HL-60 (cell line): ENCODE measurements at places on chromosomes 11 and 22.

- no peak for DNase-seq
These were observed 231.7 kb upstream of the CARD18 start for GRCh38 chr11:105371311-105371710.

DNA sequence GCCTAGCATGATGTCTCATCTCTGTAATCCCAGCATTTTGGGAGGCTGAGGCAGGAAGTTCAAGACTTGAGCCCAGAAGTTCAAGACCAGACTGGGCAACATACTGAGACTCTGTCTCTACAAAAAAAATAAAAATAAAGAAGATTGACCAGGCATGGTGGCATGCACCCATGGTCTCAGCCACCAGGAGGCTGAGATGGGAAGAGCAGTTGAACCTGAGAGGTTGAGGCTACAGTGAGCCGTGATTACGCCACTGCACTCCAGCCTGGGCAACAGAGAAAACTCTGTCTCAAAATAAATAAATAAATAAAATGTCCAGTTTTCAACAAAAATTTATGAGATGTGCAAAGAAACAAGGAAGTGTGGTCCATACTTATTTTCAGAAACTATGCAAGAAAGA is 28.3 kb downstream of the EFCAB6 start:
- DNase-seq: no peak

DNA sequence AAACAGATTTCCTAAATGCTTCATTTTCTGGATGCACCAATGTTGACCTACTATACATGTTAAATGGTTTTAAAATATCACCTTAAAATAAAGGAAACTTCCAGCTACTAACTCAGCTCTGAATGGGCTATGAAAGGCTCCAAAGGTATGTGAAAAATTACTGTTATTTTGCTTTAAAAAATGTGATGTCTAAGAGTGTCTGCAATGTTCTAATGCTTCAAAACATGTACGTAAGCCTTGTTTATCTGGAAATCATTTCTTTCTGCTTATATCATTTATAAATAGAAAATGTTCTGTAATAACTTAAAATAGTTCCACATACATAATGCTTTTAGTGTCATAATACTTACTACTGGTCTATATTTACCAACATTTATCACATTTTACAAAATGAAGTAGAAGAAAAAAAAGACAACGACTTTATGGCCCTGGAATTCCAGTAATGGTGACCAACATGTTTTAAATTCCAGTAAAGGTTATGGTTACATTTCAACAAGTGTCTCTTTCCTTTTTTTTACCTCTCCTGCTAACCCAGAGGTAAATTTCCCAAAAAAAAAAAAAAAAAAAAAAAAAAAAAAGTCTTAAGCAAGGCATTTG is 2.5 kb downstream of the BDNF start:
- DNase-seq: no peak

DNA sequence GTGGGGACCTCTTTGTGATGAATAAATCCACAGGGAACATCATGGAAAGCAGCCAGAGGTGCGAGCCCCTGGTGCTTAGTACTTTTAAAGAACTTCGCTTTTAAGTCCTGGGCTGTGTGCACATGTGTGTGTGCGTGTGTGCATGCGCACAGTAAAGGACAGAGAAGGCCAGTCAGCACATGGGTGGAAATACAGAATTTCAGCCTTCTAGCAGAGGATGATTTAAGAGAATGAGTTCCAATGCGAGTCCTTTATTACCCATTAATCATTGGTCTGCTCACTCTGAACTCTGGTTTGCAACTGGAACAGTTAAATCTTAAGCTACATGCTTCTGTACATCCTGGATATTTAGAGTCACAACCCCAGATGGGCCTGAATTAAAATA is 18.9 kb downstream of the TEAD1 start:
- no peak for DNase-seq

- DNase-seq: no peak
These were observed 103.1 kb downstream of the MPPED2 start for GRCh38 chr11:30483056-30483455.
